ENCODE measurements at places on chromosomes 3 and 15.

DNA sequence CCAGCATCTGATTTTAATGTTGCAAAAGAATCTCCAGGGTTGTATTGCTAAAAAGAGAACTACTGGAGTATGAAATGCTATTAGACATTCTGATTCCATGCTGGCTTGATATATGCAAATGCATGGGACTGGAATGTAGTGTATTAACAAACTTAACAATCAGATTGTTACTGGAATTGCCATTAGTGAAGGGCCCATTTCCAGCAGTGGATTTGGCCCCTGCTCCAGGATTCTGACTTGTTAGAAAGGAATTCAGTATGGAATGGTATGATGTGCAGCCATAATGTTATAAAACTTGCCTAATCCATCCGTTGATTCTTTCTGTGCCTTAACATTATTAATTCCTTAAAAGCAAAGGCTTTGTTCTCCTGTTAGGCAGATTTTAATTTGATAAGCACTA, 7.9 kb downstream of the ARRDC4 start:
- no peak for DNase-seq

- DNase-seq = no peak
Measured at GRCh38 chr3:180048103-180048502, 11.4 kb upstream of the PEX5L start.

GRCh38 chr3:110495201-110495927, 576.3 kb upstream of the NECTIN3 start:
- DNase-seq = no peak

DNA sequence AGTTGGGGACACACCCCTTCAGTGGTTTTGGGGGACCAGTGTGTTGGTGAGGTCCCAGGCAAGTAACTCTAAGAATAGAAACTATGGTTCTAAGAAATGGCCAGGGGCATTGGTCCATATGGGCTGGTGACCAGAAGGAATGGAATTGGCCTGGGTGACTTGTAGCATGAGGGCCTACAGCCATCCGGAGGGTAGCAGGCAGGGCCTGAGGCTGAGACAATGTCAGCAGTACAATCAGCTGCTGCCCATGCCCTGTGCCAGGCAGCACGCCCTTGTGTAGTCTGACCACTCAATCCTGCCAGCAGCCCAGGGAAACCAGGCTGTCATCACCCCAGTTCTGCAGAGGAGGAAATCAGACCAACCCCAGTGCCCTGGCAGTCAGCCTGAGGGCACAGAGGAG, 100.6 kb downstream of the DNAJB8 start:
- no peak for DNase-seq

DNA sequence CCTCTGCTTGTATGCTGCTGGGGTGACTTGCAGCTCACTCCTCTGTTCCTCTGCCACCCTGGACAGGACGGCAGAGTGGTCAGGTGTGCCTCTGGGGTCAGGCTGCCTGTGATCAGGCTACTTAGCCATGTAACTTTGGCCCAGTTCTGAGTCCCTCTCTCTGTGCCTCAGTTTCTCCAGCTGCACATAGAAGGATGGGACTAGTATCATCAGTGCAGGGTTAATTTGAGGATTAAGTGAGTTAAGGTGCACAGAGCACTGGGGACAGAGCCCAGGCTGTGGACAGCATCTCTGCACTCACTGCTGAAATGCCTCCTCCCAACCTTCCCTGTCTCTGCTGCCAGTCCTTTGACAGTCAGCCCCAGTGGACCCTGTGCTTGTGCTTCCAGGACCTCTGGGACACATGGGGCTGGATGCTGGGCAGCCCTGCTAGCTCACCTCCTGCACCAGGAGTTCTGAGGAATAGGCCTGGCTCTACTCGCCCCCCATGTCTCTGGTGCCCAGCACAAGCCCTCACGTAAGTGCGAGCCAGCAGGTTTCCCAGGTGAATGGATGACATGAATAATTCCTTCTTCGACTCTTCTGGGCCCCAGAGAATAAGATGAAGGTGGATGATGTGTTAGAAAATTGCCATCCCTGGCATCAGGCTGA, 19.3 kb upstream of the PRR23E start:
- DNase-seq = no peak

DNA sequence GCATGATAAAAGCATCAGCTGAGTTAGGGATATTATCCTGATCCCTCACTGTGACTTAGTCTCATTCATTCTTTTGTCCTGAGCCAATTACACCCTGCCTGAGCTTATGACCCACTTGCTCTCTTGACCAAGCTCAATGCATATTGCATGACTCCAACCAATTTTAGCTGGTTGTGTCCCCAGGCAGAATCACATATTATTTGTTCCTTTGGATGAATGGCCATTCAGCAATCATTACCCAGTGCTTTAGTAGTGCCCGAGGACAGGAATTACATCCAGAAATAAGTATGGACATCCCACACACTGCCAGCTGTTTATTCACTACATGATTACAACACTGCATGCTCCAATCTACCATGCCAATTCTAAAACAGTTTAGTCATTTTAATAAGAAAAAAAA, 322.5 kb downstream of the ZBBX start:
- no peak for DNase-seq

DNA sequence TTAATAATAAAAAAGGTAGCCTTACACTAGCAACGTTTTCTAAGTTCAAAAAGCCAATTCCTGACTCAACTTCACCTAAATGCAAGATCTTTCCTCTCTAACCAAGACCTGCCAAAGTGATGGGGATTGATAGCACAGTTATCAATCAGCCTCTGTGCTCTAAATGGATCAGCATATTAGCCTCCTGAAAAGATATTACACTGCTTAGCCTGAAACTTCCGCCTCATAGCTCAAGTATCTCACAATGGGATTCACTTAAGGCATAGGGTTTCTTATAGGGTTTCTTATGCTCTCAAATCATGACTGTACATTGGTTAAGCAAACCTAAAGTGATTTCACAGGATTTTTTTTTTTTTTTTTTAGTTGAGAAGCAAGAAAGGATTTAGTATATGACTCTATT, 436 bp upstream of the SLC9A9 start:
- no peak for DNase-seq

DNA sequence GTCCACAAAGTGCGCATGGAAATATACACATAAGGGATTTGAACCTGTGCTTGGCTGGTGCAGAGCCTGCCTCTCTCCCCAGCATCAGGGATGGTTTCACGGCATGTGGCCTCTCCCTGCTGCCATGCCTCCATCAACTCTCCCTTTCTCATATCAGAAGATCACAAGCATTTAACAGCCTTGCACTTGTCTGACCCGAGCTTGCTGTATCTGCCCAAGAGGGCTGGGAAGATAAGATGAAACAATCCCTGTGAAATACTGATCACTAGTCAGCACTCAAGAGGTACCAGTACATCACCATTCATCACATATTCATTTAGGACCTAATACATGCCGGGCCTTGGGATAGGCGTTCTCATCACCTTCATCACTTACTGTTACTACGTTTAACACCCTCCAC, 107.6 kb upstream of the ARHGEF3 start:
- no peak for DNase-seq

GRCh38 chr15:60417112-60417511, 19.3 kb upstream of the ANXA2 start:
- DNase-seq = no peak

GRCh38 chr15:59200560-59200959, 6.1 kb upstream of the LDHAL6B start:
- DNase-seq = no peak

GRCh38 chr15:60674704-60675395, 195.9 kb upstream of the ICE2 start:
- DNase-seq = no peak

GRCh38 chr3:187062526-187063177, 76.6 kb downstream of the RPL39L start:
- DNase-seq = no peak

- peak; percentile 48 for DNase-seq
Measured at GRCh38 chr3:126197854-126198584, 17.6 kb upstream of the ALDH1L1 start.

- no peak for DNase-seq
Measured at GRCh38 chr3:76096036-76096435, 310.7 kb upstream of the ZNF717 start.

DNA sequence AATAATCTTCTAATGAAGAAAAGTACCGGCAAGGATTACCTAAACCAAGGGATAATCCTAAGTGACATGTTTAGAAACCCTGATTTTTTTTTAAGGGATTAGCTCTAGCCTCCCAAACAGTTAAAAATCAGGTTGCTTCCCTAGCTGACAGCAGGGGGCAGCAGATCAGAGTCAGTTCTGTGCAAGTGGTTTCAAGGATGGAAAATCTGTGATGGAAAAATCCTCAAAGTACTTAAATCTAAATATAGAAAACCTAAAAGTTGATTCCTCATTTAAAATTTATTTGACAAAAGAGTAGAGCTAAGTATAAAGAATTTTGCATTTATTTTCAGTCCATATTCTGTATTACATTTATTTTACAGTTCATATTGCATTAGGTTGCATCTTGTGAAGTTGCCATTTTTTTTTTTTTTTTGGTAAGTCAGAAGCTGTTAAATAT, 107.6 kb downstream of the PEX5L start:
- DNase-seq = peak; percentile 78

DNA sequence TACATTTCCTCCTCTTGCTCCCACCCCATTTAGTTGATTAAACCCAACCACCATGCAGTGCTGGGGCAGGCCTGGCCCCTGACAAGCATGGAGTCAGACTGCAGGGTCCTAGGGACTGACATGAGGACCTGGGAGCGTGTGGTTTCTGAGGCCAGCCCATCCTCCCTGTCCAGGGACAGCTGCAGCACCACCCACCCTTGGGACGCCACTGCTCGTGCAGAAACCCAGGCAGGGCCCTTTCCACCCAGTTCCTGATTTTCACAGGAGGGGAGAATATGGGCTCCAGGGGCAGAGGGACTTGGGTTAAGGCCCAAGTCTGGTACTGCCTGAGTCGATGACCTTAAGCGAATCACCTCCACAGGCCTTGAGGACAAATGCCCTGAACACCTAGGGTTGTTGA, 23.7 kb downstream of the PLXND1 start:
- no peak for DNase-seq

- DNase-seq = no peak
Measured at GRCh38 chr15:94442480-94442879, 211.1 kb downstream of the MCTP2 start.

GRCh38 chr3:125479091-125479490, 40.9 kb downstream of the SNX4 start:
- DNase-seq = no peak

GRCh38 chr3:138598534-138598933, 4.5 kb upstream of the CEP70 start:
- no peak for DNase-seq

Data from head of caudate nucleus (tissue), 42 donors.